ENCODE measurements at places on chromosomes 1 and 21.

GRCh38 chr1:7247158-7247557 is 461.9 kb downstream of the CAMTA1 start:
- no peak for DNase-seq

- peak; percentile 68 for DNase-seq
These were observed 13.5 kb downstream of the FALEC start for GRCh38 chr1:150529017-150529416.

- no peak for DNase-seq
These were observed 213.0 kb upstream of the VAMP3 start for GRCh38 chr1:7558041-7558461.

GRCh38 chr21:29939104-29939923 is 482 bp downstream of the GRIK1 start:
- no peak for DNase-seq

DNA sequence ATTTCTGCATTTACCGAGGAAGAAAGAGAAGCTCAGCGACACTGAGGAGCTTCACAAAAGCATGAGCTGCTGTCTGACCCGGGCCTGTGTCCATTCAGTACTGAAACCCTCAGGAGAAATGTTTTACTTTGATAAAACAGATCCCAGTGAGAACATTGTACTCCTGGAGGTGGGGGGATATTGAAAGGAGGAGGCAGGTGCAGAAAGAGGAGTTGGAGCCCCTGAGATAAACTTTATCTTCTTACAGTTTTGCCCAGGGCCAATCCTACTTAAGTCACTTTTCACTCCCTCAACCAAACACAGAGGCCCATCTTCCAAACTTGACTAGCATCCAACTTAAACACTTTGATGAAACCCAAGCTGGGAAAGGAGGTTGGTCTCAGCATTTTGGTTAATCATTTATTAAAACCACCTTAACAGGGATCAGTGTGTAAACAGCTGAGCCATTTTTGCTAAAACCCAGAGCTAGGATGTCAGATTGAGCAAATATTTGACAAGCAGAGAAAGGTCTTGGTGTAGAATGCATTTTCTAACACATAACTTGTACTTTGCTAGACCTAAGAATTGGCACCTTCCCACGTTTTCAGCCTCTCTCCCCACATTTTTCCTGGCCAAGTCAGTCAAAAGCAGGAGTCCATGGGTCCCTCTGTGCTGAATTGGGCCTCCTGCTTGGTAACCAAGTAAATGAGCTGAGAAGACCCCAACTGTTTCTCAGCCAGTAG is 32.5 kb upstream of the SARS1 start:
- peak; percentile 31 for DNase-seq

GRCh38 chr1:81519987-81520386 is 280.7 kb upstream of the ADGRL2 start:
- DNase-seq: no peak

GRCh38 chr21:42750737-42751530 is 97.5 kb downstream of the PDE9A start:
- DNase-seq: no peak

DNA sequence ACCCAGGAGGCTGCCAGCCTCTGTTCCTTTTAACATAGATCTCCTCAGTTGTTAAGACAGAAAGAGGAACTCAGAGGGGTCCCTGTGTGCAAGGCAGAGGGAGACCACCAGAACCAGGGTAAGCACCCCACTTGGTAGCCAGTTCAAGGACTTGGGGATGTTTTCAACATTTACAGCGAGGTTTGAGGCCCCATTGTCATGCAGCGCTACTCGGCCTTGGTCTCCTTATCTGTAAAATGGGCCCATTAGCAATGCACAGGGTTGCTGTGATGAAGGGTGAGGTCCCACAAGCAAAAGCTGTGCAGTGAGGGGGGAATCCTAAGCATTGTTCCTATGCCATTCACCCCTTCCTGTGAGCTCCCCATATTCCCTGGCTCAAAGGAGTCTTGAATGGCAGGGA is 4.2 kb downstream of the SIM2 start:
- no peak for DNase-seq

GRCh38 chr1:44785501-44786137 is 2.4 kb downstream of the BEST4 start:
- DNase-seq: no peak

DNA sequence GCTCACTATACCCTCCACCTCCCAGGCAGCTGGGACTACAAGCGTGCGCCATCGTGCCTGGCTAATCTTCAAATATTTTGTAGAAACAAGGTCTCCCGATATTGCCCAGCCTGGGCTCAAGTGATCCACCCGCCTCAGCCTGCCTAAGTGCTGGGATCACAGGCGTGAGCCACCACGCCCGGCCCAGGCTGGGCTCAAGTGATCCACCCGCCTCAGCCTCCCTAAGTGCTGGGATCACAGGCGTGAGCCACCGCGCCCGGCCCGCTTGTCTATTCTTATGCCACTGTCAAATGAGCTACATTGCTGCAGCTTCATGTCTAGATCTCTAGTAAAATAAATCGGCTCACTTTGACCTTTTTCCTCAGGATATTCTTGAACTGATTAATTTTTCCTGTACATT is 107.7 kb upstream of the COL6A1 start:
- no peak for DNase-seq

DNA sequence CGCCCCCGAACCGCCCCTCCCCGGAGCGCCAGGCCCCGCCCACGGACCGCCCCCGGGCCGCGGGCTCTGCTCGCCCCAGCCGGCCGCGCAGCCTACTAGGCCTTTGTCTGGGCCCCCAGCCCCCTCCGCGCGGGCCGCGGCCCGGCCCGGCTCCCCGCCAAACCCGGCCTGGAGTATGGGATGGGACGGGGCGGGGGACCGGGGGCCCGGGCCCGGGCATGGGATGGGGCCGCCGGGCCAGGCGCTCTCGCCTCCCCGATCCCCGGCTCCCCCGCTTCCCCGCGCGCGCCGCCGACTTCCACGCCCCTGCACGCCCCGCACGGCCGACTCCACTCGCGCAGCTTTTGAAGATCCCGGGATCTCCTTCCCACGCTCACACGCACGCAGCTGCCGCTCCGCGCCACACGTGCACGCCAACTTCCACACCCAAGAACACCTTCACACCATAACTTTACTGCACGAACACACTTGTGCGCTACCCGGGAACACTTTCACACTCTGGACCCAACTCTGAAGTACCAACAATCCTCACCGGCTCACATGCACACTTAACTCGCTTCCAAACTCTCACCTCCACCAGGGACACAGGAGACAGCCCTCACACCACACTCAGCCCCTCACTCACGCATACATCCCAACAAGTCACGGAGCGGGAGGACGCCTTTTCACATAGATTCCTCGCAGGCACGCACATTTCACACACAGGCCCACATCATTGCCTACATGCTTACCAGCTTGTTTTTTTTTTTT is 437 bp upstream of the HSPG2 start:
- peak; percentile 39 for DNase-seq

GRCh38 chr1:115126516-115126915 is 37.2 kb upstream of the TSPAN2 start:
- no peak for DNase-seq

GRCh38 chr1:35603468-35603867 is 30.4 kb downstream of the TFAP2E start:
- DNase-seq: no peak

GRCh38 chr1:206776229-206776628 is 3.9 kb upstream of the IL10 start:
- no peak for DNase-seq

GRCh38 chr1:191348328-191348727 is 809.9 kb upstream of the RGS18 start:
- DNase-seq: no peak

- no peak for DNase-seq
These were observed 16.3 kb downstream of the BATF3 start for GRCh38 chr1:212683357-212683722.

- DNase-seq: peak; percentile 91
These were observed 689.6 kb downstream of the USP25 start for GRCh38 chr21:16419188-16419921.

DNA sequence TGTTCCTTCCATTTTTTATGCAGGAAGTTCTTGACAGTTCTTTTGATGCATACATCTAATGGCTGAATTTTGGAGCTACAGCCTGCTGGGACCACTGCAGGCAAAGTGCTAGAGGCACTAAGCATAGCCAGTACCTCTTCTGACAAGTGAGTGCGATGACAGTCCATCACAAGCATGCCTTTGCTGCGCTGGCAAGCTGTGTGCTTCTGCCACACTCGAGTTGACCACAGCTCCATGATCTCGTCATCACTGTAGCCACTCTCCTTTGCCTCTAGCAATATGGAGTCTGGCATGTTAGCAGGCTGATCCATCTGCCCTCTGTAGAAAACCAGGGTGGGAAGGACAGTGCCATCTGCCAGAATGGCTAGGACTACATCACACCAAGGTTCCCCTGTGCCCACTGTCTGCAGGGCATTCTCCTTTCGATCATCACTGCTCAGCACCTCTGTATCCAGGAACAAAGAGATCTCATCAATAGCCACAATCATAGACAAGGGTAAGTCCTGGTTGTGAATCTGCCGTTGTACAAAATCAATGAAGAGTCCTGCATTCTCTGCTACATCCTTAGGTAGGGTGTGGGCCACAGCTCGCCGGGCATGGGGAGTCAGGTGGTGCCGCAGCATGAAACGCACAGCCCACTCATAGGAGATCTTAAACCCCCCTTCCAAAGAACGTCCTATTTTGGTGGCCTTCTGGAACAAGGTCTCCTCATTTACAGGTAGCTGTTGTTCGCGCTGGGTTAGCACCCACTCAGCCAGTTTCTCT is 6.0 kb downstream of the PSMB4 start:
- DNase-seq: no peak

DNA sequence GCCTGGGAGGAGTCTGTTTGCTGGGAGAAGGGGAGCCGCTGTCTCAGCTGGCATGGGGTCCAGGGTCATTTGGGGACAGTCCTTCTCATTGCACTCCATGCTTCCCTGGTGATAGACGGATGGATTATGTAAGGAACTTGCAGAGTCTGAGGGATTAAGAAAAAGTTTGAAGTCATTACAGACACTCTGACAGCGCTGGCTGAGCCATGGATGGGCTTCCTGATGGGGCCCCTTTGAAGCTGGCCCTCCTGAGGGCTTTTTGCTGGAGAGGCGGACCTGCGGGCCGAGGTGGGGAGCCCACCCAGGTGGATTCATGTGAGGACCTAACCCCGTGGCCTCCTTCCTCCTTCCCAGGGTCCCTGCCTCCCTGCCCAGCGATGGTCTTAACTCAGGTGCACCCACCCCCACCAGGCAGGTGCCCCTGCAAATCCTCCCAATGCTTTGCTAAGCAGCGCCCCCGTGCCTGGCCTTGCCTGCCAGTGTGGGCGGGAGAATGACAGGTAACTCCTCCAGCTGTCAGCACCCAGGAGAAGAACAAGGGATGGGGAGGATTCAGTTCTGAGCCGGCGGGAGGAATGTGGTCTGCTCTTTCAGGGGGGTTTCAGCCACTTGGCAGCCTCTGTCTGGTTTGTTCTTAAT is 24.2 kb upstream of the C1orf174 start:
- DNase-seq: no peak

DNA sequence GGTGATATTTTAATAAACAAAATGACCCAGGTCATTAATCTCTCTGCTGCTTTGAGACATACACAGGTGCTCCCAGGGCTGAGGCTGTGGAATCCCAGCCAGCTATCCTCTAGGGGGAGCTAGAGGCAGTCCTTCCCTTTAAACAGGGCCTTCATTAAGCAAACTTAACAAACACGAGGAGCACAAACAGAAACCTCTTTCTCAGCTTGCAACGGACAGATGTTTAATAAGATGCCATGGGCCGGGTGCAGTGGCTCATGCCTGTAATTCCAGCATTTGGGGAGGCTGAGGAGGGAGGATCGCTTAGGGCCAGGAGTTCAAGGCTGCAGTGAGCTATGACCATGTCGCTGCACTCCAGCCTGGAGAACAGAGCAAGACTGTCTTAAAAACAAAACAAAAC is 106.7 kb downstream of the HIVEP3 start:
- DNase-seq: peak; percentile 63

GRCh38 chr1:90142697-90143096 is 147.8 kb downstream of the ZNF326 start:
- no peak for DNase-seq

DNA sequence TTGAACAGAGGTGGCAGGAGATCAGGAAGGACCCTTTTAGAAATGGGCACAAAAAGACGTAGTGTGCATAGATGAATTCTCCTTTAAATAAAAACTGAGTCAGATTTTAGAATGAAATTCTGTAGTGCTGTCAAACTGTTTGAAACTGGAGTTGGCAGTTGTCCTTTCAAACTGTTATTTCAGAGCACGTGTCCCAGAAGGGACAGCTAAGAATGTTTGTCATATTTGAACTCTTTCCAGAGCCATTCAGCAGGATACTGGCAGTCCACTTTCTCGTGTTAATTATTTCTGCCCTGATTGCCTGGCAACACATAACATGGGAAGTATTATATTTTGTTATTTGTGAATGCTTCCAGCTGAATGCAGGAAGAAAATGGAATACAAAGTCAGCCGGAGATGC is 212.3 kb upstream of the DPYD start:
- DNase-seq: no peak

DNA sequence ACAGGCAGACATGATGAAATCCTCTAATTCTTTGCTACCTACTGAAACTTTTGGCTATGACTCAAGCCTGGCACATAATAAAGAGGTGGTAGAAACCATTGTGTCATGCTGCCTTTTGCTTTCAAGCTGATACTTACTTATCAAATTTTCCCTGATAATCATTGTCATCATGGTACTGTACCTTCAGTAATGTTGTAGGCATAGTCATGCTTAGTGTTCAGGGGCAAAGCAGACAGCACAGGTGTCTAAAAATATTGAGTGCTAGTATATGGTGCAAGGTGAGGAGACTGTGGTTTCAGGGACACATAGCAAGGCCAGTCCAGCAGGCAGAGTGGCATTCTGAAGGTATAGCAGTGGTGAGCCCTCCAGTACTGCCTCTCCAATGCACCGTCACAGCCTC is 226.9 kb upstream of the DEPDC1 start:
- DNase-seq: no peak

DNA sequence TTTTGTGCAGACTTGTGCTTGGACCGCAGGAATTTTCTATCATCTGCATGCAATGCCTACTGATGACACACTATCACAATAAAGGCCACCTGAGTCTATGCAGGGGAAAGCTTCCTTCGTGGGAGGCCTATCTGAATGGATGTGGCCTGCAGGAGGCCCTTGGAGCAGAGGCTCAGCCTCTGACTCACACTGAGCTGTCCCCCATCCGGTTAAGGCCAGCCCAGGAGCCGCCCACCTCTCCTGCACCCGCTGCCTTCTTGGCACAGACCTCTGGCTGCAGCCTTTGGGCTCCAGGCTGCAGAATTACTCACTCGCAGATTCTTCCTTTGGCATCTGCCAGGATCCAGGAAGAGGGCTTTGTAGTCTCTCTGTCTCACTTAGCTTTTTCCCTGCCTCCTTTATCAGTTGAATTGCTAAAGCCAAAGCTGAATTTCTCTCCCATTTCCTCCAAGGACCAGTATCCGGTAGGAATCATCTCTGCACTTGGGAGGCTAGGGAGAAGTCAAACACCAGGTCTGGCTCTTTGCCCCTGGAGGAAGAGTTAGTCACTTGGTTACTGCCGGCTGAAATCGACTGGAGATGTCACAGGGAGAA is 65.1 kb upstream of the JUN start:
- DNase-seq: peak; percentile 91

GRCh38 chr1:44418022-44418673 is 13.1 kb downstream of the RNF220 start:
- DNase-seq: no peak

- no peak for DNase-seq
These were observed 164.6 kb downstream of the CYYR1 start for GRCh38 chr21:26408511-26408910.
